MV-4-11 (cell line): ENCODE measurements at places on chromosomes 2 and 18.
A peak's percentile ranks its signal among the peaks of the same experiment; 100 is the strongest.

- DNase-seq = no peak
Measured at GRCh38 chr18:51160646-51161045, 36.8 kb downstream of the MEX3C start.

- peak; percentile 69 for DNase-seq
Measured at GRCh38 chr18:5444847-5445246, 99.0 kb downstream of the EPB41L3 start.

DNA sequence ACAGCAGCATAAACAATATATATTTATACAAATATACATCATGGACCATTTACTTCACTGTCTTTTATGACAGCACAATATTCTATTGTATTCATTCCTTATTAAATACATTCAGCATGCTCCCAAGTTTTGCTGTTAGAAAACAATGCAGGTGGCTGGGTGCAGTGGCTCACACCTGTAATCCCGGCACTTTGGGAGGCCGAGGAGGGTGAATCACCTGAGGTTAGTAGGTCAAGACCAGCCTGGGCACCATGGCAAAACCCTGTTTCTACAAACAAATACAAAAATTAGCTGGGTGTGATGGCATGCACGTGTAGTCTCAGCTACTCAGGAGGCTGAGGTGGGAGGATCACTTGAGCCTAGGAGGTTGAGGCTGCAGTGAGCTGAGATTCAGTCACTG lies 39.0 kb downstream of the NPC1 start:
- DNase-seq = no peak

DNA sequence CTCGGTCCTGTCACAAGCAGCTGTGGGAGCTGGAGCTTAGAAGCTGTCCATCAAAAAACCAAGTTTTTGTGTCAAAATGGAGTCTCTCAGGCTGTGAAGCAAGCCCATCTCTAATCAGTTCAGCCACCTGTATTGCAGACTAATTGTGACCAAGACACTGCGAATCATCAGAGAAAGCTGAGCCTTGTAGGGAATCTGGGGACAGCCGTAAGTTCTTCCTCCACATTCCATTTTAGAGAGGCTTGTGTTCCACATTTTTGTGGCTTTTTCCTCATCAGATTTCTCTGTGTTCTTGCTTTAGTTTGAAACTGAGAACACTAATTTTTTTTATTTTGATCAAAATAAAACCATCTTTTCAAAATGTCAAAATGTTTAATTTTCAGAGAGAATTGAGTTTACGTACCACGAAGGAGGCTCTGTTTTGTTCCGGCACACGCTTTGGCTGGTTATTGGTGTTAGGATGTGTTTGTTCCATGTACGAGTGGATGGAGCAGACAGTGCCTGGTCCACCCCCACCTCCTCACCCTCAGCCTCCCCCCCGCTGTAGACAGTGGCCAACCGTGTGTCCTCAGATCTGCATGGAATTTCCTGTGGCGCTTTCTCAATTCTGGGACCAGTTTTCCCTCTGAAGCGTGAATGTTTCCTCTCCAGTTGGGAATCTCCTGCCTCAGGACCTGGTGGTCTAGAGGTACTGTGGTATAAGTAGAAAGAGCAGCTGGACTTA lies 140.8 kb downstream of the AGAP1 start:
- no peak for DNase-seq

DNA sequence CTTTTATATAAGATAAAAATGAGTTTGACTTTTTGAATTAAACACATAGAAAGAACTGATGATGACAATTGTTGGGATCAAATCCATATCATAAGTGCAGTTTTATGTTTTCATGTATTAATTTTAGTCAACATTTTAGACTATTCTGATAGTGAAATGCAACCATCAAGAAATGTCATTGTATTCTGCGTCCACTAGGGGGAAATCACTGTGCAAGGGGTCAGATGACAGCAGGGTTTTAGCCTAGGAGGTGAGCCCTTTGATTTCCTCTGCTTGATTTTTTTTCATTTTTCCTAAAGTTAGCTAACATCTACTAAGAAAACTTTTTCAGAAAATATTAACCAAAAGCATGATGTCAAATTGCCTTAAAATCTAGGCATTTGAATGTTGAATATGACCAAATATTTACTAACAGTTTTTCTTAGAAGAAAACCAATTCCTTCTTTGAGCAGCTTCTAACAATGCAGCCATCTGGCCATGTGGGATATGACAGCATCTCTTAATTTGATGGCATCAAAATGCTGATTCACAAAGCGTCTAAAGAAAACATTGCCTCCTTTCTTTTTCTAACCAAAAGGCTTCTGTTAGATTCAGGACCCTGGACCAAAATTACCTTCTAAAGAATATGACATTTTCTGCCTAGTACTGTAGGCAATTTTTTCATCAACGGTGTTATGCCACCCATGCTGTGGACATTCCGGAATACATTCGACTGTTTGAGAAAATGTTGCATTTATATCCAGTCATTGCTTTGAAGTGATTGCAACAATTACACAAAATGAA lies 141.5 kb downstream of the SPHKAP start:
- DNase-seq = peak; percentile 7

DNA sequence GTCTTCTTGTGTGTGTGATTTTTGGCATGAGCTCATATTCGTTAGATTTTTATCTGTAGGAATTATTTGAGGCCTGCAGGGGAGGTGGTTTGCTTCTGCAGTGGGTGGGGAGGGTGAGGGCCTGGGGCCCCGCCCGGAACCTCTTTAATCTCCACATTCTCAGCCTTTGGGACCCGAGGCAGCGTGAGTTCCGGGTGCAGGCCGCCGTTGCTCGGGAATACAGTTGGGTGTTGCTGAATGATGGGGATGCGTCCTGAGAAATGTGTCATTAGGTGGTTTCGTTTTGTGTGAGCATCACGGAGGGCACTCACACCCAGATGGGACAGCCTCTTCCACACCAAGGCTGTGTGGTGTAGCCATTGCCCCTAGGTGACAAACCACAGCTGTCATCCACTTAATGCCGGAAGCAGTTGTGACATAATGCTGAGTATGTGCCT lies 13.7 kb upstream of the GAL3ST2 start:
- DNase-seq = peak; percentile 94

- DNase-seq = no peak
Measured at GRCh38 chr2:226600184-226600583, 199.4 kb downstream of the IRS1 start.

DNA sequence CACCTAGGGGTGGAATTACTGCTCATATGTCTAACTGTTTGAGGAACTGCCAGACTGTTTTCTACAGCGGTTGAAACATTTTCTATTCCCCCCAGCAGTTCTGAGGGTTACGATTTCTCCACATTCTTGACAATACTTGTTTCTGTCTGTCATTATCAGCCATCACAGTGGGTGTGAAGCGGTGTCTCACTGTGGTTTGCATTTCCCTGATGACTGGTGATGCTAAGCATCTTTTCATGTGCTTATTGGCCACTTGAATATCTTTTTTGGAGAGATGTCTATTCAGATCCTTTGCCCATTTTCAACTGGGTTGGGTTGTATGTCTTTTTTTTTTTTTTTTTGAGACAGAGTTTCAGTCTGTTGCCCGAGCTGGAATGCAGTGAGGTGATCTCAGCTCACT lies 63.0 kb downstream of the ADNP2 start:
- no peak for DNase-seq

DNA sequence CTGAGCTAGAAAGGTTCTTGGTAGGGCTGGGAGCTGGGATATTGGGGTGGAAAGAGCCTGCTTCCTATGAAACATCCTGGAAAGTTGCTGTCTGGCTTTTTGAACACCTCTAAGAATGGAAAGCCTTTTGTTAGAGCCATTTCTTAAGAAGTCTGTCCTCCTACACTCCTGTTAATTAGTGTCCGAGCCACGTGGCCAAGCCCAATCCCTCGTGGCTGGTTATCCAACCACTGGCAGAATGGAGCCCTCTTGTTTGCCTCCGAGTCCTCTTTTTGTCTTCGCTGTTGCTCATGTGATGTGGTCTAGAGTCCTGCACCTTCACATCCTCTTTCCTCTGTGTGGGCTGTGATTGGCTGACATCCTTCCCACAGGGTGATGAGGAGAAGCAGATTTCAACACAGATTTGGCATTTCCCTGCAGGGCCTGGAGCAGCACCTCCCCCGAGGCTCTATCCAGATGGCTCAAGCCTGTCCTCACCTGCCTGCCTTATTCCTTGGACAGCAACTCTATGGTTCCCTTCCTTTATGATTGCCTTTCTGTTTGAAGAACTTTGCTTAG lies 8.2 kb upstream of the TOGARAM2 start:
- DNase-seq = peak; percentile 67

DNA sequence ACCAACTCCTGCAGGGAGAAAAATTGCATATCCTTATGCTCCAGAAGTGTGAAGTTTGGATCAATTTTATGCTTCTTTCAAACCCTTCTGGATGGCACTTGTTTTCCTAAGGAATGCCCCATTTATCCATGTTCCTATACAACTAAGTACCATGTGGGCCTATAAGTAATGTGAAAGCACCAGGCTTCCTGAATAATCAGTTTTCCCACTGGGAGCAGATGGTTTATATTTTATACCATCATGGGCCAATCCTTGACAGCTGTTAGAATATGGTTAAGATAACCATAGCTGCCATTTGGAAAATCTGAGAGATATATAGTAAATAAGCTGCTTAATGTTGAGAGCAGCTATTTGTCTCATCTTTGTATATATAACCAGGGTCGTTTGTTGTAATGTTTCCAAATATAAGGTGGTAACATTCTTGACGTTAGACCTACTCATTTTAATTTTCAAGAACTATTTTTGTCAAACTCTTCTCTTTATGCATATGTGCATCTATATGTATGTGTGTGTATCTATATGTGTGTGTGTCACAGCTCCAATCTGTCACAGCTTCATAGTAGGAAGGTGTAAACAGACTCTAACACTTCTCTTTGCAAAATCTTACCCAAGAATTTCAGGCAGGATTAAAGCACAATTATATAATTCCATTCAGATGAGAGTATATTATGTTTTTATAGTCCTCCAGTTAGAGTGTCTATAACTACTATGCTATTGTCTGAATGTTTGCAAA lies 458.7 kb upstream of the GCFC2 start:
- no peak for DNase-seq
